SK-N-SH (cell line): ENCODE measurements at places on chromosomes 12 and 14.

DNA sequence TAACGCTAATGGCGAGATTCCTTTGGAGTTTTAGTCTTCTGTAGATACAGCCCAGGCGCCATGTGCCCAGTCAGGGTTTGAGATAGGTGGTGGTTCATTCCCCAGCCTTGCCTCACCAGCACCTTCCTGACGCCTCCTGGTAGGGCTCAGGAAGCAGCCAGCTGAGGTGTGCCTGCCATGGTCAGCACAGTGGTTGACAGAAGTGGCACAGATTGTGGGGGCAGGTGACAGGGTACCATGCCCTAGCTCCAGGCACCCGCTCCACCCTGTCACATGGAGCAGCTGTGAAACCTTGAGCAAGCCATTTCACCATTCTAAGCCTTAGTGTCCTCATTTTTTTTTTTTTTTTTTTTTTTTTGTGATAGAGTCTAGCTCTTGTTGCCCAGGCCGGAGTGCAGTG lies 45.6 kb downstream of the EVL start:
- no peak for DNase-seq

- no peak for DNase-seq
These were observed 136.3 kb downstream of the HELB start for GRCh38 chr12:66438601-66439000.

DNA sequence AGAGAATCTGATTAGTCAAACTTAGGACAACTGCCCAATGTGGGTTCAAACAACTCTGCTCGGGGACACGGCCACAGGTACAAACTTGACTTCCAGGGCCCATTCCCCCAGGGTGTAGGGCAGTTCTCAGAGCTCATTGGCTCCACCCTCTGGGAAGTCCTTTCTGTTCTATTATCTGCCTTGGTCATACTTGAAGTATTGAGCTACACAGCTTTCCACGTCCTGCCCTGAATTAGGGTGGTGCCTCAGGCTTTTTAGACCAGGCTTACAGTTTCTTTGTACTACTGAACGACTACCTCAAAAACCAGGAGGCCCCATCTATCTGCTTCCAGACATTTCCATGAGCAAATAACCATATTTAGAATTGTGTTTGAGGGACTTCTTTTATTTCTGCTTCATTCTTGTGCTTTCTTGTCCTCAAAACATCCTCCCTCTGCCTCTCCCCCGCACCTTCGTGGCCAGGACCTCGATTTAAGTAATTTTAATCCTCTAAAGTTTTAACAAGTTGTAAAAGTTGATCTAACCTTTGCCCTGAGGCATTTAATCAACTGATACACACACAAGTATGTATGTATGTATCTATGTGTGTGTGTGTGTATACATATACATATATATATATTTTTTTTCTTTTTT lies 281.7 kb upstream of the AMIGO2 start:
- no peak for DNase-seq

DNA sequence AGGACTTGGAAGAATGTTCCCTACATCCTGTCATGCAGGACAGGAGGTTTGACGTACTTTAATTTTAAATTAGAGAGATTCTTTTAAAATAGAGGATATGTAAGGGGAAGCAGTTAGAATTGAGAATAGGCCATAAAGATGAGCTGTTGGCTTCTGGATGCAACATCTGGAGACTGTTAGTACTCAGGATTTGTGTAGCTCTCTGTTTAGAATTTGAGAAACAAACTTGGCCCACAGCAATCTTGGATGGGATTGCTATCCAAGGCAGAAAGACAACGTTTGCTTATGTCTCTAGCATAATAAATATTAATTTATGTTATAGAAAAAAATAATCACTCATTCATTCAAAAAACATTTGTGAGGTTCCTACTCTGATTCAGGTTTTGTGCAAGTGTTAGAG lies 398.4 kb upstream of the NOVA1 start:
- no peak for DNase-seq

GRCh38 chr12:108815875-108816594 lies 41.3 kb downstream of the SSH1 start:
- no peak for DNase-seq

- peak; percentile 81 for DNase-seq
These were observed 503 bp downstream of the FBXO21 start for GRCh38 chr12:117189725-117190209.

GRCh38 chr12:87801860-87802720 lies 227.1 kb downstream of the C12orf50 start:
- no peak for DNase-seq

DNA sequence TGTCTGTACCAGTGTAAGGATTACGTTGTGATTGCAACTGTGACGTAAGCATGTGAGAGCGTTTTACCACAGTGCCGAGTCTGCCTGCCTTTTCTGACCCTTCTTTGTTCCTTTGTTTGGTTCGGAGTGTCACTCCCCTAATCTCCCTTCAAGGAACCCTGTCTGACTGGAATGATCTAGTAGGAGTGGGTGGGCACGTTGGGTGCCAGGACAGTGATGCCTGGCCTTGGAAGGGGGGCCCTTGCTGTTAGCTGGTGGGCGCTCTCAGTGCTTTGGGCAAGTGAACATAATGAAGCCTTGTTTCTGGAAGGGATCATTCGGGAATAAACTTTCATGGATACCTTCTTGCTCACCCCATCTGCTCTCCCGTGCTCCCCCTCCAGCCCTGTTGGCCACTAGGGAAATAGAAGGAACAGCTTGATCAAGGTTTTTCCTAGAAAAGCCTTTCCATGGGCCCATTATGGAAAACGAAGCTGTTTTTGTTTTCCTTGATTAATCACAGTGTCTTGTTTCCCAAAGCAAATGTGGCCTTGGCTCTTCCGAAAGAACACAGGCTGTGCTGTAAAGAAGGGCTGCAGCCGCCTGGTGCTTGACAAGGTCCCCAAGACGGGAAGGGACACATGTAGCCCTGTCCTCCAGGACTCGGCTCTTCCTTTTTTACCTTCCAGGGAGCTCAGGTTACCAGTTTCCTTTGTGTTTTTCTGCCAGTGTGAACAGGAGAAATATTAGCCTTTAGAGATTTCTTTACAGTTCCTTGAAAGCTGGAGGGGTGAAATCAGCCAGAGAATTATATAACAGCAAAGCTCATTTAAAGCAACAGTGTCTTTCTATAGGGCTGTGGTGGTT lies 215.5 kb downstream of the CRADD start:
- DNase-seq = no peak
